ENCODE measurements at places on chromosomes 5 and 9.

GRCh38 chr9:135783540-135784245, 81.7 kb downstream of the KCNT1 start:
- DNase-seq: no peak

DNA sequence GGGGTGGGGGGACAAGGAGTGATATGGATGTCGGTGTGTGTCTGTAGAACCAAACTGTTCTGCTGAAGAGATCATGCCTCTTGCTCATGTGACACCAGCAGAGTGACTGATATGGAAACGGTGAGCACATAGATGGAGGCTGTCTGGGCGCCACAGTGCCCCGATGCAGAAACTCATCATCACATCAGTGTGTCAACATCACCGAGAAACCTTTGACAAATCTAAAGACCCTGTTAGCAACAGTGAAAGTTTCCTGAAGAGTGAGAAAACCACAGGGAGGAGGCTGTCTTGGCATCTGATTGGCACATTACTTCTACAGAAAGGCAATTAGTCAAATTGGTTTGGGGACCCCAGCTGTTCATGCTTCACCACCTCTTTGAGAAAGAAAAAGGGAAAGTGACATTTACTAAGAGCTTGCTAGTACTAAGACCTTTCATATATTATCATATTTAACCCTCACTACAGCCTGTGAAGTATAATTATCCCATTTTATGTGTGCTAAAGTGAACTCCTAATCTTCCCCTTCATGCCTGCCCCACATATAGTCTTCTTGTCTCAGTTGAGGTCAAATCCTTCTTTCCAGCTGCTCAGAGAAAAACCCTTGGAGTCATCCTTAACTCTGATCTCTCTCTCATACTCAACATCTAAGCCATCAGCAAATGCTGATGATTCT, 25.6 kb downstream of the CSF2 start:
- peak; percentile 36 for DNase-seq

DNA sequence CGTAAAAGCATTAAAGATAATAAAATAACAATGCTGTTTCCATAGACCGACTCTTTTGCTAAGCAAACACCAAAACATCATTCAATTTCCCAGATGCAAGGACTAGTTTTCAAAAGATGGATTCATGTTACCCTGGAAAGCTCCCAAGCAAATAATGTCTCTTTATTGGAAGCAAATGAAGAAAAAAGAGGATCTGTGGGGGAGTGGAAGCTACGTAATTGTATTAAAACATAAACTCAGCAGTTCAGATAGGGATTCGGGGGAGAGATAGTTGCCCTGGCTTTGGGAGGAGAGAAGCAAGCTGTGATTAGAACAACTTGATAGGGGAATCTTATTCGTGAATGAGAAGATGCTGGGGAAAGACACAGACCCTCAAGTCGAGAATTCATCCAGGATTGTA, 491.0 kb upstream of the CLINT1 start:
- no peak for DNase-seq

- DNase-seq: no peak
Measured at GRCh38 chr9:71760901-71761300, 7.4 kb downstream of the CEMIP2 start.

- no peak for DNase-seq
Measured at GRCh38 chr5:41182666-41183065, 30.7 kb downstream of the C6 start.

- DNase-seq: no peak
Measured at GRCh38 chr5:170761048-170761707, 22.3 kb upstream of the GABRP start.

DNA sequence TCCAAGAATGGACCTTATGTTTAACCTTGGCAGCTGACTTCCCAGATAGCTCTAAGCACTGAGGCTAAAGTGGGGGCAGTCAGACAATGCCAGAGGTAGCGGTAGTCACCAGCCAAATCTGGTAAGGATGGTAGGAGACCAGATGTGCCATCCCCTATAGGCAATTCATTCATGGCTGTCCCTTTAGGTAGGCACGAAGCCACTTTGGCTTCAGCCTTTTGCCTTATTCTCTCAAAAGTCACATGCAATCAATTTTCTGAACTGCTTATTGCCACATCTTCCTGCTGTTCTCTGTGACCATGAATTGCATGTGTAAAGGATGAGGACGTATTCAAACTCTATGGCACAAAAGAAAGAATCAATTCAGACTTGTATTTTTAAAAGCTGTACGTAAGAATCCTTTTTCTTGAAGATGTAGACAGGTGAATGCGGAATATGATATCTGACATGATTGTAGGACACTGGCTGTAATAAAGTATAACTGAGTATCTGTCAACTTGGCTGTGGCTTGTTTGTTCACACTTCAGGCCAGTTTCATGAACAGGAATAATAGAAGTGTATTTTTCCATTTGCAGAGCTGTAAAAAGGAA, 611.7 kb downstream of the NR2F1-AS1 start:
- no peak for DNase-seq

DNA sequence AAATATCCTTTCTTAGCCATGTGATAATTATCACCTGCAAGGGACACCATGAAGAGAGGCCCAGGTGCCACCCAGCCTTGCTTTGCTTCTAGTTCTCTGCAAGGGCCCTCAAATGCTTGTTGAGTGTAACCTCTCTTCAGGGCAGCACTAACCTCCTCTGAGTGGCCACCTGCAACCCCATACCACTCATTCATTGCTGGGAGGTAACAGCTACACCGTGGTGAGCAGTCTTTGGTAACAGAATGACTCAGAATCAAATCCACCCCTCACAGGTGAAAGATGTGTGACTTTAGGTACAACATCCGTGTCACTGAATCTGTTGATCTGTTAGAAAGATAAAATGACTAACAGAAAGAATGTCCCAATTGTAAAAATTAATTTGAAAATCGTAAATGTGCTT, 365.1 kb upstream of the TRPC7 start:
- DNase-seq: no peak

DNA sequence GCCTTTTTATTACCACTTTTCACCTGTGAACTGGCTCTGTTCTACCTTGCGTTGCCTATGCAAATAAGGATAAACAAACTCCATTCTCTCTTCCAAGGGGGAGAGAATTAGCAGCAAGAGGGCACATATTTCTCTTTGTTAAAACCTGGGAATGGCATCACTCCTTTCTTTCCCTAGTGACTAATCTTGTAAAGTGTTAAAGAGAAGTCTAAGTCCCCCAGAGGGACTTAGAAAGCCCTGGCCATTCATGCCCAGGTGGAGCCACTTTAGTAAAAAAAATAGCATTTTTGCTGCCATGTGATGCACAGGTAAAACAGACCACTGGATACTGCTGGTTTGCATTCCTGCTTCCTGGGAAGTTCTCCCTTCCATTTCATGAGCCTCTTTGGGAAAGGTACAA, 148.4 kb downstream of the MAN2A1 start:
- no peak for DNase-seq

GRCh38 chr9:29230931-29231330, 1657.7 kb upstream of the C9orf72 start:
- DNase-seq: no peak
